ENCODE measurements at places on chromosomes 2 and 18.
A peak's percentile ranks its signal among the peaks of the same experiment; 100 is the strongest.

GRCh38 chr2:54310311-54310710 lies 54.3 kb upstream of the TSPYL6 start:
- DNase-seq: peak; percentile 29

GRCh38 chr2:25639696-25640095 lies 33.7 kb downstream of the DTNB start:
- DNase-seq: no peak

DNA sequence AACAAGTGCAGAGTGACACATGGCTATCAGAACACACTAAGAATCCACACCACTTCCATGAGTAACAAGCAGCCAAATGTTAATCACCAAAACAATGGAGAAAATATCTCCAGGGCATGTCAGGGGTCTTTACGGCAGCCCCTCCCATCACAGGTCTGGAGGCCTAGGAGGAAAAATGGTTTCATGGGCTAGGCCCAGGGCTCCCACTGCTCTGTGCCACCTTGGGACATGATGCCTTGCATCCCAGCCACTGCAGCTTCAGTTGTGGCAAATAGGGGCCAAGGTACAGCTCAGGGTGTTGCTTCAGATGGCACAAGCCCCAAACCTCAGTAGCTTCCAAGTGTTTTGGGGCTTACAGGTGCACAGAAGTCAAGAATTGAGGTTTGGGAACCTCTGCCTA lies 66.6 kb downstream of the NEURL3 start:
- DNase-seq: no peak

DNA sequence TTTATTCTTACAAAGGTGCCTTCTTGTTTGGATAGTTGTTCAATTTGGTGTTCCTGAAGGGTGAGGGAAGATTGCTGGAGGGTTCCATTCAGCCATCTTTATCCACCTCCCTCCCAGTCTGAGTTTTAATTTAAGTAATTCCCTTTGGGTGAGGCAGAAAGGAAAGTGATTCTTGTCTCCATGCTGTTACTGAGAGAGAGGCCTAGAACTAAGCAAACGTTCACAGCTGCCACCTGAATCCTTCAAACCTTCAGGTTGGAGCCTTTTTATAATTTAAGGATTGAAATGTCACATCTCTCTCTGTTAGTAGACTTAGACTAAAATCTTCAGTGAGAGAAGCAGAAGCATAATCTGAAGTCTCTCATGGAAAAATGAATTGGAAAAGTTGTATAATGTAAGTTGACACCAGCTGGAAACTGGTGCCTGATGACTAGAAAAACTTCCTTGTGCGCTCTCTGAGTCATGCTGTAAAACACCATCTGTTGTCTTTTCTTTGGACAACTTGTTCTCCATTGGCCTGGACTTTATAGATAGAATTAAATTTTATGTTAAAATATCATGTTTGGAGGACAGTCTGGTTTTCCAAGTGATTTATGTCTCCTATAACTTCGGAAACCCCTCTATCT lies 14.6 kb downstream of the STRADB start:
- peak; percentile 86 for DNase-seq

DNA sequence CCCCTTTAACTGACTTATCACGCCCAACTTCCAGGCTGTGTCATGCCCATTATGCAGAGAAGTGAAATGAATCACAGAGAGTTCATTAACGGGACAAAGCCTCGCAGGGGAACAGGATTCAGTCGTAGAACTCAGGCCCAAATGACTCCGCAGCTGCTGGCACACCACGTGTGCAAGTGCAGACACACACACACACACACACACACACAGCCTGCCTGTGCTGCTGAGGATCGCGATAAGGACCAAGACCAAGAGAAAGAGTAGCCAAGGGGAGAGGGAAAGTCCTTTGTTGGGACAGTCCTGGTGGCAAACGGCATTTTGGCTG lies 90.0 kb upstream of the TAF1B start:
- peak; percentile 95 for DNase-seq

- no peak for DNase-seq
Observed at GRCh38 chr2:54878182-54878581, 154.7 kb downstream of the EML6 start.

GRCh38 chr2:54895730-54896129 lies 154.5 kb downstream of the RTN4 start:
- peak; percentile 79 for DNase-seq

GRCh38 chr2:31382452-31383120 lies 32.0 kb downstream of the XDH start:
- no peak for DNase-seq

- peak; percentile 46 for DNase-seq
Observed at GRCh38 chr18:50377061-50377798, 2.4 kb downstream of the SKA1 start.

DNA sequence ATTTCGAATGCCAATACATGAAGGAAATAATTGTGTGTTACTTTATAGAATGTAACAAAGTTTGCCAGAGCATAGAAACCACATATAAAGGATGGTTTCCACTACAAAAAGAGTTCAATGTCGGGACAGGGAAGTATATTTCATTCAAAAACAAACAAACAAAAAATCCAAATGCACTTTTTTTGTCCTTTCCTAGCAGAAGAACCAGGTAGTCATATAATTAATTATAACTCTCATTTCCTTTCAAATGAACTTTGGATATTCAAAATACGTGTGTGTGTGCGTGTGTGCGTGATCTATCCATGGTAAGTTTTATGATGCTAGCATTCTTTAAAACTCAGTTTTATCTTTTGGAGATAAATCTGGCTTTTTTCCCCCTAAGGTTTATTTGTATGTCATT lies 8.3 kb downstream of the FN1 start:
- peak; percentile 41 for DNase-seq

DNA sequence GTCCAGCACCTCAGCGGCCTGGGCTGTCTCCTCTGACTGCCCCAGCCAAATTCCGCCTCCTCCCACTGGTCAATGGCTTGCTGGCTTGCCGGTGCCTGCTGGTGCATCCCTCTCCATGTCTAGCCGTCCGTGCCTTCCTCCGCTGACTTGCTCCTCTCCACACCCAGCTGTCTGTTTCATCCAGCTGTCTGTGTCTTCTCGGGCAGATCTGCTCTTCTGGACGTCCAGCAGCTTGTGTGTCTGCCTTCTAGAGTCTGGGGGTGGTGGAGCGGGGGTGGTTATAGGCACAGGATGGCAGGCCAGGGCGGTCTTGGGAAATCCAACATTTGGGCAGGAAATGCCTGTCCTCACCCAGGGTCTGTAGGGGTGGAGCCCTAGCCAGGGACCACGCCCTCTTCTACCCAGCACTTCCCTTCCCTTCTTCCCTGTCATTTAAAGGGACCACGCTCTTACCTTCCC lies 369.2 kb downstream of the GALNT13 start:
- no peak for DNase-seq
